ENCODE measurements at places on chromosomes 2 and 18. TPM values are rescaled to one million over a fixed set of nuclear protein-coding genes. Genes with fewer than 3 reads are reported as not detected.

Gene TXNDC2
- total RNA-seq = 0.12 TPM

Gene LYG1
- total RNA-seq = not detected

Gene SMARCAL1
- total RNA-seq = 12.3 TPM

Gene ADAM23
- total RNA-seq = 1.5 TPM

Gene CYTIP
- total RNA-seq = not detected

Gene CNGA3
- not detected for total RNA-seq

Gene SCYGR4
- total RNA-seq = not detected

Gene TSPYL6
- total RNA-seq = not detected

Gene SPP2
- total RNA-seq = not detected

Gene PRKAG3
- not detected for total RNA-seq

Gene LYG2
- total RNA-seq = not detected

Gene RNASEH1
- total RNA-seq = 21.1 TPM

Gene ALK
- total RNA-seq = not detected

Measured in pericardium fibroblast (primary cell).